Diencephalon (tissue), 1 donor: ENCODE measurements at places on chromosomes 4 and X. TPM values are rescaled to one million over a fixed set of nuclear protein-coding genes. Genes with fewer than 3 reads are reported as not detected.

Gene ARR3
- total RNA-seq: not detected

Gene GAB3
- 1.4 TPM for total RNA-seq

Gene COL4A6
- 3.2 TPM for total RNA-seq

Gene MTMR8
- total RNA-seq: 7.2 TPM

Gene COMMD8
- 25.6 TPM for total RNA-seq

Gene AMTN
- total RNA-seq: not detected

Gene CT47B1
- total RNA-seq: not detected

Gene TEX13C
- not detected for total RNA-seq

Gene PNMA3
- total RNA-seq: 25.1 TPM

Gene MAGEA2B
- total RNA-seq: not detected

Gene ZFX
- 57.4 TPM for total RNA-seq

Gene SSX4
- not detected for total RNA-seq

Gene KIT
- 42.0 TPM for total RNA-seq

Gene TKTL2
- total RNA-seq: 0.46 TPM
